ENCODE measurements at places on chromosomes 6 and 20. TPM values are rescaled to one million over a fixed set of nuclear protein-coding genes. Genes with fewer than 3 reads are reported as not detected.

- no peak for DNase-seq
Measured at GRCh38 chr6:55082021-55082420, 92.3 kb upstream of the HCRTR2 start.

DNA sequence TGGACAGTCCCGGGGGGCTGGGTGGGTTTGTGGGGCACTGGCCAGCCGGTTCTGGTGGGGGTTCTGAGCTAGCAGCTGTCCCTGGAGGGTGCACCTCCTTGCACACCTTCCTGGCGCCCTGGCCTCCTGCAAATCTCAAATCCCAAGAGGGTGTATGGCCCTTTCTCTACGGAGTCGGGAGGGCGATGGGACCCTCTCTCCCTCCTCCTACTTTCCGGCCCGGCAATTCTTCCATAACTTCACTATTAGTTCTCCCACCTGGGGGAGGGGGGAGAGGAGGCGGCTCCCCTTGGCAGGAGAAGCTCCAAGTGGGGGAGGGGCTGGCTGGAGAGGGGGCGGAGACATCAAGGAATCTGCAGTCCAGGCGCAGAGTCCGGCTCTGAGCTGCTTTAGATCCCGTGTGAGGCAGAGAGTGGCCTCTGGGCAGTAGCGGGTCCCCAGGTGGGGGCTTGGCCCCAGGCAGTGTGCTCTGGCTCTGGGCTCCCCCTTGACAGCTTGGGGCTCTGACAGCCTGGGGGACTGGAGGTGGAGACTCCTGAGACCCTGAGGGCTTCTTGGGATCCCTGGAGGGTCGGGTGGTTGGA is 1.4 kb upstream of the LAMA5 start:
- no peak for DNase-seq

GRCh38 chr6:130009146-130009545 is 9.2 kb upstream of the L3MBTL3 start:
- no peak for DNase-seq

- DNase-seq: no peak
Measured at GRCh38 chr6:140490081-140490480, 1115.6 kb upstream of the CITED2 start.

GRCh38 chr6:106844930-106845329 is 129.6 kb downstream of the CD24 start:
- no peak for DNase-seq

The SLC18B1 gene
- 11.1 TPM for total RNA-seq

- no peak for DNase-seq
Measured at GRCh38 chr20:57647933-57648785, 27.9 kb upstream of the ZBP1 start.

The GPR63 gene
- total RNA-seq: 1.5 TPM

The ULBP2 gene
- total RNA-seq: 9.9 TPM

DNA sequence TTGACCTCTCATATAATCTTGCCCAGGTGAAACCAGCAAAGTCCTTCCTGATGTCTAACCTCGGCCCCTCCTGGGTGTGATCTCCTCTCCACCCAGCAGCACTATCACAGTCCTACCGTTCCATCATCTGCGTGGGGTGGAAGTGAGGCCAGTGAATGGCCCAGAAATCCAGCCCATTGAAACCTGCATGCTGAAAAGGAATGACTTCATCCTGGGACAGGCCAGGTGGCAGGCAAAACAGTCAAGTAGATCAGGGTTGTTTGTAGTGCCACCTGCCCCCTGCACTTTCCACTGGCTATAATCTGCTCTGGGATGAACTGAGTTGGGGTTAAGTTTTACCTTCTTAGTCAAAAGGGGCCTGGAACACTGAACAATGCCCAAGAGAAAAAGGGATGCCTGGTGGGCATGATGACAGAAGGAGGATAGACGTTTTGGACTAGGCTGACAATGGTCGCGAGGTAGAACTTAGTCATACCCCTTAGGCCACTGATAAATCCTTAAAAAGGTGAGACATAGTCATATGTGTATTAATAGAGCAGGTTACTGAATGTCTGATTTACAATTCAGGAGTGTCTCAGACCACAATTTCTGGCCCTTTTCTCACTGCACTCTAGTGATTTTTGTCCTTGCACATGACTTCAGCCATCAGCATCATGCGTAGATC is 8.1 kb upstream of the HSP90AB1 start:
- no peak for DNase-seq

- no peak for DNase-seq
Measured at GRCh38 chr6:29967379-29968010, 25.2 kb downstream of the HLA-A start.

The PCSK2 gene
- total RNA-seq: 1.0 TPM

The PNPLA1 gene
- total RNA-seq: not detected

- DNase-seq: no peak
Measured at GRCh38 chr6:9233686-9234085, 798.3 kb upstream of the SLC35B3 start.

The CST7 gene
- total RNA-seq: not detected

DNA sequence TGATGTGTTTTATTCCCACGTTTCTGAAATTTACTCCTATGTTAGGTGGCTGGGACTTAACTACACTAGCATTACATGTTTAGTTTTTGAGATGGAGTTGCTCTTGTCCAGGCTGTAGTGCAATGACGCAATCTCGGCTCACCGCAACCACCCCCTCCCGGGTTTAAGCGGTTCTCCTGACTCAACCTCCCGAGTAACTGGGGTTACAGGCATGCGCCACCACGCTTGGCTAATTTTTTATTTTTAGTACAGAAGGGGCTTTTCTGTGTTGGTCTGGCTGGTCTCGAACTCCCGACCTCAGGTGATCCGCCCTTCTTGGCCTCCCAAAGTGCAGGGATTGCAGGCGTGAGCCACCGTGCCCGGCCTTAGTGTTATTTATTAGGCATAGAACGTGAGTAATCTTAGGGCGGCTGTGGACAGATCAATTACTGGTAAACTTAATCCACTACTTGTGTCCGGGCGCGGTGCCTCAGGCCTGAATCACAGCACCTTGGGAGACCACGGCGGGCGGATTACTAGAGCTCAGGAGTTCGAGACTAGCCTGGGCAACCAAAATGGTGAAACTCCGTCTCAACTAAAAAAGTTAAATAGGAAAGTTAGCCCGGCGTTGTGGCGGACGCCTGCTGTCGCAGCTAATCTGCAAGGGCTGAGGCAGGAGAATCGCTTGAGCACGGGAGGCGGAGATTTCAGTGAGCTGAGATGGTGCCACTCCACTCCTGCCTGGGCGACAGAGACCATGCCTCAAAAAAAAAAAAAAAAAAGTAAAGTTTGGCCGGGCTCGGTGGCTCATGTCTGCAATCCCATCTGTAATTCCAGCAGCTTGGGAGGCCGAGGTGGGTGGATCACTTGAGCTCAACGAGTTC is 123.7 kb upstream of the BTN3A2 start:
- DNase-seq: no peak

The MOCS1 gene
- 15.8 TPM for total RNA-seq

DNA sequence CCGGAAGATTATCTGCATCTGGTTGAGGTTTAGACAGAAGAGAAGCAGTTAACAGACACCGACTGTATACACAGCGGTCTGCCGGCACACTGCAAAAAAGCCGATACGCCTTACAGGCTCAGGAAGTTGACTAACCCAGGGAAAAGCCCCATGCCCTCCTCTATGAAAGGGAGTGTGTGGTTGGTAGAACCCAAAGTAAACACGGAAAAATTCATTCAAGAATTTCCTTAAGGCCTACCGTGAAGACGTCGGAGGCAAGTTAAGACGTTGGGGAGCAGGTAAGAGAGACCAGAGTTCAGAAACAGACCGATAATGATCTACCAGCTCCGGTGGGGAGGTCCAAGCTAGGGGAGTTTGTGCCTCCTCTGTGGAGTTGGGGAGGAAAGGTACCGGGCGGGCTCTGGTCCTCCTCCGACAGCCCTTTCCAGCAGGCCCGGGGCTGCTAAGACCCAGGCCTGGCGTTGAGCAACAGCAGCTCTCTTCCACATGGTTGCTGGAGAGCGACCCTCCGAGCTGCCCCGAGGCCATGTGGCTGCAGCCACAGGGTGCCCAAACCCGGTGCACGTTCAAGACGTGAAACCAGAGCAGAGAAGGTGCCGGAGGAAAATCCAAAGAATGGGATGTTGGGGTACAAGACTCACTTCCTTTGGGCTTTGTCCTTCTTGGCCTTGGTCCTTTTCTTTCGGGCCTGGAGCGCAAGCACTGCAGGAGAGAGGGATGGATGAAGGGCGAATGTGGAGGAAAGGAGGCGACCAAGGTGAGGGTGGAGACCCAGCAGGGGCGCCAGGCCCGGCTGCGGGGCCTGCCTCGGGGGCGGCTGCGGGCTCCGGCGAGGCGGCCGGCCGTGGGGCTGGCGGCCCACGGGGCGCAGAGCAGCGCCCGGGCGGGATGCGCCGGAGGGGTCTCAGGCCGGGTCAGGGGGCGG is 809 bp downstream of the SRPK1 start:
- peak; percentile 51 for DNase-seq

The IRF4 gene
- not detected for total RNA-seq

The HTR1E gene
- total RNA-seq: not detected

The TRIM31 gene
- total RNA-seq: not detected

GRCh38 chr20:17966432-17967310 is 1.9 kb downstream of the SNX5 start:
- DNase-seq: no peak

The LGSN gene
- total RNA-seq: not detected

DNA sequence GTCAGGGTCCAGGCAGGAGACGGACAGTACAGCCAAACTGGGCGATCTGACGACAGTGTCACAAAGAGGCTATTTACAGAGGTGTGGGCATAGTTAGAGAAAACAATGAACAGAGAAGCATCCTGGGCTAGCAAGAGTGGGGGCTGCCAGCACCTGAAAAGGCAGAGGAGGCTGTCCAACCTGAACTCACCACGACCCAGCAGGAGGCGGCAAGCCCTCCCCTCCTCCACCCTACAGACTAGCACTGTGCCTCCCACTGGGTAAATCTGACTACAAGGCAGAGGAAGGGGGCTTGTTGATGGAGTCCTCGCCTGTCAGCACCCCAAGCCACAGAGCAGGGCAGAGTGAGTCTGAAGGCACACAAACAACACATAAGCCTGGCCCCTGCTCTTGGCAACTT is 52.8 kb upstream of the CDYL start:
- DNase-seq: no peak

The SLC22A16 gene
- total RNA-seq: 0.54 TPM

GRCh38 chr20:58988565-58988882 is 7.5 kb downstream of the NELFCD start:
- DNase-seq: no peak

- DNase-seq: no peak
Measured at GRCh38 chr6:89599727-89600126, 38.8 kb downstream of the LYRM2 start.

DNA sequence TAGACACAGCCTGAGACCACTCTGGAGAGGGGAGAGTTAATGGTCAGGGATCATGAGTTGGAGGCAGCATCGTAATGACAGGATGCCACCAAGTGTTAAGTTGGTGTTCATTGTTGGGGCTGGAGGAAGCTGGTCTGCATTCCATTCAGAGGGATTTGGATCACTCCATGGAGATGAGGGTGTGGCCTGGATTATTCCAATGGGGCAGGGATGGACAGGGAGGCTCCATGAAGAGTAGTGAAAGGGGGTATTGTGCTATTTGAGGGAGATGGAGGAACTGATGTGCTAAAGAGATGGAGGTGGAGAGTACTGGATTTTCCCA is 1.1 kb downstream of the SAPCD1 start:
- no peak for DNase-seq

Measured in endothelial cell (in vitro differentiated cells).